ENCODE measurements at places on chromosomes 16 and 17.
A peak's percentile ranks its signal among the peaks of the same experiment; 100 is the strongest.

DNA sequence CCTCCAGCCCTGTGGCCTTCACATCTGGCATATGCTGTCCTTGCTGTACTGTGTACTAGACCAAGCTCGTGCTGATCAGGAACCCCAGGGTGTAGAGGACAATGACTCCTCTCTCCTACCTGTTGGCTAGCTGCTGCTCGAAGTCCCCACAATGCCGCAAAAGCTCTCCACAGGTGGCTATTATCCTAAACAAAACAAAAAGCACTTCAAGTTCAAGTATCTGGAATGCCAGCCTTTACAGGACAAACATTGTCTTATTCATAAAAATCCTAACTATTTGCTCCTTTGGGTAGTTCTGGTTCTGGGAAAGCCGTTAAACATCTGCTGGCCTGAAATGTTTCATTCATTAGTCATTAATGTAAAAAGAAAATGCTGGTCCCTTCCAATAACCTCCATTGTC is 42.8 kb downstream of the COG7 start:
- no peak for DNase-seq

GRCh38 chr17:65531256-65532100 is 30.0 kb downstream of the AXIN2 start:
- no peak for DNase-seq

GRCh38 chr16:29192329-29193247 is 207.7 kb downstream of the LAT start:
- DNase-seq = no peak

GRCh38 chr17:70525961-70526360 is 356.6 kb downstream of the KCNJ2 start:
- DNase-seq = no peak

DNA sequence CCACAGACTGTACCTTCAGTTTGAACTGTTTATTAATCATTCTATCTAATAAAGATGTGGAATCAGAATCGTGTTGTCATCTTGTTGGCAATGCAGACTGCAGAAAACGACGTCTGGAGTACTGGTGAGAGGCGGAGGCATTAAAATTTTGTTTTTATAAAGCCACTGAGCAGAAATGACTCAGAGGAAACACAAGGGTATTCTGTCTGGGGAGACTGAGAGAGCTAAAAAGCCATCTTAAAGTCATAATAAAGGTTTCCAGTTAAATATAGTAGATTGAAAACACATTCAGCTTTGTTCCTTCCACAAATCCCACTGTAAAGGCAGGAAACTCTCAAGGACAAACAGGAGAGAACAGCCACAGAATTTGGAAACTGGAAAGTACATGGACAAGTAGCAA is 74.2 kb downstream of the CPPED1 start:
- no peak for DNase-seq

DNA sequence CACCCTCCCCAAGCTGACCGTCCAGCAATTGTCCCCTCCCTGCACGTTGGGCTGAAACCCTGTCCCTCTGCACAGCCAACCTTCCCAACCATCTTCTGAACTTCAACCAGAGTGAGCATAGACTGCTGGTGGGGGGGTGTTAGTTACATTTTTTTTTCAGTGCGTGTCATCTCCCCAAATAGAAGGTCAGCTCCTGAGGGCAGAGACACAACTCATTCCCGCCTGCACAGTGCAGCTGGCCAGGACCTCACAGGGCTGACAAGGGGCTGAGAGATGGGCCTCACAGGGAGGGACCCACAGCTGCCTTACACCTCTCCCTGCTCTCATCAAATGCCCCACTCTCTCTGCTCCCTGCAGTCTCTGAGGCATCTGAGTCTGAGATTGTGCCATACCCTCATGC is 8.4 kb downstream of the SRL start:
- DNase-seq = no peak

- DNase-seq = no peak
Observed at GRCh38 chr16:69926241-69926640, 24.9 kb upstream of the CLEC18A start.

DNA sequence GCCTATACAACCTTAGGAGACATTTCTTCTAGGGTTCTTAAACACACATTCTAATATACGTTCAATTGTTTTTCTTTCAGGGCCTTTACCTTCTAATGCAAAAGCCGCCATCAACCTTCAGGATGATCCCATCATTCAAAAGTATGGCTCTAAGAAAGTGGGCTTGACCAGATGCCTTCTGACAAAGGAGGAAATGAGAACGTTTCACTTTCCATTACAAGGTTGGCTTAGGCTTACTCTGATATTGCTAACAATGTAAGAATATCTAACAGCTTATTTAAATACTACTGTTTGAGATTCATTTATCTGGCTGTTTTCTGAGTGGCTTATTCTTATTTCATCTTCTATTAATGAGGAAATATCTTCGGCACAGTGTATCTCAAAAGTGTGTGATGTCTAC is 15.4 kb downstream of the REXO5 start:
- DNase-seq = no peak

GRCh38 chr16:11639925-11640899 is 28.0 kb upstream of the SNN start:
- peak; percentile 73 for DNase-seq

DNA sequence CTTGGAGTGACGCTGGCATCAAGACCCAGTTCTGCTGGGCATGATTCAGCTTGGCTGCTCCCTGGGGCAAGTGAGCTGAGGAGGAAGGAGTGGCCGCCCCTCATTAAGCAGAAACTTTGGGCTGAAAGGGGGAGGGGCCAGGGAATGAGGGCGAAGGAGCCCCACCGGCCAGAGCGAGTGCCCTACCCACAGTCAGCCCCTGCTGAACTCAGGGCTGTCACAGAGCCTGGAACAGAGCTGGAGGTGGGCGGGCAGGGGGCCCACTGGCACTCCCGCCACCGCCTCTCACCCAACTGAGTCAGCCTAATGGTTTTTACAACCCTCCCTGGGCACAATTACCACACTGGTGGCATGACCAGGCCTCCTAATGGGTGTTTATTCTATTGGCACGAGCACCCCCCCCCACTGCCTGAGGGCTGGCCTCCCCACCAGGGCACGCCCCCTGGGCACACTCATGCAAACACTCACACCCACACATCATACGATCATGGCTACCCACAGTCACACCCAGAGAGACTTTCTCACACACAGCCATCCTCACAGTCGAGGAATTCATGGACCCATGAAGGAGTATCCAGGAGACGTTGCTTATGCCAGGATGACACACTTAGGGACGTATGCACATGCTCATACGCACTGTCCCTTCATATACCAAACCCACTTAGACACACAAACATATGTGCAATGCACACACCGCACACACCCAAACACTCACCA is 19.2 kb downstream of the UNC119 start:
- no peak for DNase-seq

DNA sequence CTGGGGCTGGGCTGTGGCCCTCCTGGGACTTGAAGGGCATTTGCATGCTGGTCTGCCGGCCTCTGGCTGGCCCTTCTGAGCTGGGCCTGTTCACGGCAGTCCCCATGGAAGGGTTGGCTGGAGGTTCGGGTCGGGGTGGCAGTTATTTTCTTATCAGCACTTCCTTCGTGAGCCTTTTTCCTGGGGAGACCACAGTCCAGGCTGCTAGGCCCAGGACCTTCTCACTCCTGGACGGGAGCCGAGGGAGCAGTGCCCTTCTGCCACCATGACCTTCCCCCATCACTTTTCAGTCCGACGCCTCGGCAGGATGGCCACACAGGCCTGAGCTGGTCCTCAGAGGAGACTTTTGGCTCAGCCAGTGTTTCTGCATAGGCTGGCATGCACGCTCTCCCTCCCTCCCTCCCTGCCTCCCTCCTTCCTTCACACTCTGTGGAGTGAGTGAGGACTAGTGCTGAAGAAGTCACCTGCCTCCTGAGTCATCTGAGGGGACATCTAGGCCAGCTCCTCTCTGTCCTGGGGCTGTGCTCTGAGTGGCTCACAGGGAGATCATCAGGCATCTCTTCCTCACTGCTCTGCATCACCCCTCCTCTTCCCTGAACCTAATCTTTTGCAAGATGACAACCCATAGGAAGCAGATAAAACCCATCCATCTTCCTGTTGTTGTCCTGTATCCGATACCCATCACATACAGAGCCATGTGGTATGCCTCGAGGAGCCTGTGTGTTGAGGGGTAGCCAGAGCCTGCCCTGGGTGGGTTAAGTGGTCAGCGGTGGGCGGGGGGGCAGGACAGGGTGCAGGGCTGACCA is 109.7 kb downstream of the RAP1GAP2 start:
- no peak for DNase-seq

GRCh38 chr17:61218438-61218837 is 181.2 kb upstream of the TBX2 start:
- DNase-seq = no peak

DNA sequence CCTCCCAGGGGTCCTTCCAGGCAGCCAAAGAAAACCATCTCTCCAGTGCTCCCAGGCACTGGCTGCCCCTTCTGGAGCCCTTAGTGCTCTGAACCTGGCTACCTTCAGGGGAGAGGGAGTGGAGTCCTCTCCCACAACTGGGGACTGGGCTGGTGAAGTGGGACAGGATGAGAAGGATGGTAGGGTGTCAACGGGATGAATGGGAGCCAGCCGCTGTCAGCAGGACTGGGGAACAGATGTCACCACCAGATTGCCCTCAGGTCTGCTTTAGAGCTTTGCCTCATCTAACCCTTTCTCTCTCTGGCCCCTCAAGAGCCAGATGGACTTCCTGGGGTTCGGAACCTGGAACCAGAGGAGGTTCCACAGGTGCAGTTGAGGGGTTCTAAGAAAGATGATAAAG is 488 bp upstream of the SEBOX start:
- DNase-seq = no peak

GRCh38 chr16:24851700-24852099 is 5.9 kb downstream of the SLC5A11 start:
- DNase-seq = no peak
